ENCODE measurements at places on chromosomes 12 and 14.

- DNase-seq = no peak
Observed at GRCh38 chr14:99342204-99342603, 70.2 kb upstream of the BCL11B start.

GRCh38 chr12:88419794-88420193 lies 160.5 kb downstream of the KITLG start:
- DNase-seq = no peak

DNA sequence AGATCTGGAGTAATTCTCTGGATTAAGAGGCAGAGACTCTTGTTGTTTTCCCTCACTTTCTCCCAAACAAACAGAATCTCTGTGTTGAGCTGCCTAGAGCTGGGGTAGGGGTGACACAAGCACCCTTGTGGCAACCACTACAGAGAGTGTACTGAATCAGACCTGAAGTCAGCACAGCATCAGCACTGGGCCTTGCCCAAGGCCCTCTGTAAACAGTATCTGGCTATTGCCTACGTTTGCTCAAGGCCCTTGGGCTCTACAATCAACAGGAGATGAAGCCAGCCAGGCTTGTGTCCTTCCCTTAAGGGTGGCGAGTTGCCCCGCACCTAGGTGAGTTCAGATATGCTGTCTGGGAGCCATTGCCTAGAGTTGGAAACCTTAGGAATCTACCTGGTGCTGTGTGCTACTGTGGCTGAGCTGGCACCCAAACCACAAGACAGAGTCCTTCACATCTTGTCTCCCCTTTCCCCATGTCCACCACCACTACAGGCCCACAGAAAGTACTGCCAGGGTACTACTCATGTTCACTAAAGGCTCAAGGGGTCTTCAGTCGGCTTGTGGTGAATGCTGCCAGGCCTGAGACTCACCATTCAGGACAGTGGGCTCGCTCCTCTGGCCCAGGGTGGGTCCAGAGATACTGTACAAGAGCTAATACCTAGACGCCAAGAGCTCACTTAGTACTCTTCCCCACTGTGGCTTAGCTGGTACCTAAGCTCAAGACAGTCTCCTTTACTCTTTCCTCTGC lies 206.8 kb downstream of the SYNE2 start:
- no peak for DNase-seq

DNA sequence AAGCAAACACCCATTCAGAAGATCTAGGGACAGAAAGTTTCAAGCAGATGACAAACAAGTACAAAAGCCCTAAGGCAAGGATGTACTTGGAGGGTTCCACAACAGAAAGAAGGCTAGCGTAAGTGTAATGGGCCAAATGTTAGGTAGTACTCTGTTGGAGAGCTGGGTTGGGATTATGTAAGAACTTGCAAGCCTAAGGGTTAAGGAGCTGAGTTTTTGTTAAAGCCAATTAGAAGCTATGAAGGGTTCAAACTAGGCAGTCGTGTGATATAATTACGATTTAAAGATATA lies 41.4 kb downstream of the HECTD1 start:
- DNase-seq = no peak

DNA sequence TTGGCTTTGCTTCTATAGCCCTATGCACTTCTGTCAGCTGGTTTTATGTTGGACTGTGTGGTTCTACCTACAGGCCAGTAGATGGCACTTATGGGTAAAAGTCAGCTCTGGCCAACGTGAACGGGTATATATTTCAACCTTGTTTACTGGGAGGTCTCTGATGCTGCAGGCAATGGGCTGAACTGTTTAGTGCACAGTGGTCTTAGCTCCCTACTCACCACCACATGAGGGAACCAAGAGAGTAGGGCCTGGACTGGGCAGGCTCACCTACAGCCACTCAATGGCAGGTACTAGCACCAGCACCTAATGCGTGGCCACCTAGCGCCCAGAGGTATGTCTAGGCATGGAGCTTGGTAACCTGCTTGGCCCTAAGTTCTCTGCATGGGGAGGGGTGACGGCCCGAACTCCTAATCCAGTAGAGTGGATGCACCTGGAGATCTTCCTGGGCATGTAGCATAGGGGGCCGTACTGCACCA lies 481.8 kb downstream of the TMEM117 start:
- DNase-seq = peak; percentile 0

GRCh38 chr12:67052981-67053380 lies 216.2 kb upstream of the CAND1 start:
- DNase-seq = no peak

GRCh38 chr12:39912211-39912980 lies 193.5 kb downstream of the SLC2A13 start:
- no peak for DNase-seq

DNA sequence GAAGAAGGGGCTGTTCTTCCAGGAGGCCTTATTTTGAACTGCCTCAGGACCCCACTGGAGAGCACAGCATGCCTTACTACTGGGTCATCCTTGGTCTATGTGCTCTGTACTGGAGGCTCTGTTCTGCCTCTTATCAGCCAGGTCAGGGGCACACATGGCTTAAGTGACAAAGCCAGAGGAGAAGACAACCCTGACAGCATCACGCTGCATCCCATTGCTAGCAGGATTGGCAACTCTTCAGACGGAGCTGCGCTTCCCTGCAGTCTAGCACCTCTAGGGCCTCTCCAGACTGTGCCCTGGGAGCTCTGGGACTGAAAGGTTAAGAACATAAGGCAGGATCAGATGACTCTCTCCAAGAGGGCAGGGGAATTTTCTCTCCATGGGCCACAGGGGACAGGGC lies 17.3 kb upstream of the TIGAR start:
- no peak for DNase-seq

DNA sequence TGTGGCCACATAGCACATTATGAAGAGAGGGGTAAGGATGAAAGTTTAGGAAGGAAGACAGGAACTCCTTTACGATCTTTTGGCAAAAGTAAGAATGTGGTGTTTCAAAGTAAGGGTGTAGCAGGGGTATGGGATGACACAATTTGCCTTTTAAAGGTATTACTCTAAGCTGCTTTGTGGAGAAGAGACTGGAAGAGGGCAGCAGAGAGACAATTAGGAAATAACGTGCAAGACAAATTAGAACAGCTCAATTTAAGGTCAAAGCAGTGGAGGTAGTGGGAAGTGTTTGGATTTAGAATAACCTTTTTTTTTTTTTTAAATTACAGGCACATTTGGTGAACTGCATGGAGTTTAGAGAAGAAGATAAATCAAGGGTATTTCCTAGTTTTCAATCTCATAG lies 342.6 kb downstream of the NOVA1 start:
- no peak for DNase-seq

DNA sequence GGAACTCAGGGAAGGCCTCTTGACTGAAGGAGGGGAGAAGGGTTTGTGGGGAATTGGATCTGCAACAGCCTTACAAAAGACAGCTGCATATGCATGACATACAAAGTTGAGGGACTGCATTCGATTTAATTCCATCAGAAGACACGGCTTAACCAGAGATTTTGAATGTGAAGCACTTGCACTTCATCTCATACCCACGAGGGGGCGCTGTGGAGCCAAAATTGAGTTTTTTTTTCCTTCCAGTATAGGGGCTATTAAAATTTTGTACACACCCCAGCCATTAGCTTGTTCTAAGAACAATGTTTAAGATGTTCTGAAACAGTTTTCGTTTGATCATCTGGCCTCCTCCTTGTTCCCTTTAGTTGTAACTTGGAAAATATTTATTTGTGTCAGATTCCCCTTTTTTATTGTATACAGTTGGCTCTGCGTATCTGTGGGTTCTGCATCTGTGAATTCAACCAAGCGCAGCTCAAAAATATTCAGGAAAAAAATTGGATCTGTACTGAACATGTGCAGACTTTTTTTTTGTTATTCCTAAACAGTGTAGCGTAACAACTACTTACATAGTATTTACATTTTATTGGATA lies 1.6 kb downstream of the SUDS3 start:
- DNase-seq = peak; percentile 59

DNA sequence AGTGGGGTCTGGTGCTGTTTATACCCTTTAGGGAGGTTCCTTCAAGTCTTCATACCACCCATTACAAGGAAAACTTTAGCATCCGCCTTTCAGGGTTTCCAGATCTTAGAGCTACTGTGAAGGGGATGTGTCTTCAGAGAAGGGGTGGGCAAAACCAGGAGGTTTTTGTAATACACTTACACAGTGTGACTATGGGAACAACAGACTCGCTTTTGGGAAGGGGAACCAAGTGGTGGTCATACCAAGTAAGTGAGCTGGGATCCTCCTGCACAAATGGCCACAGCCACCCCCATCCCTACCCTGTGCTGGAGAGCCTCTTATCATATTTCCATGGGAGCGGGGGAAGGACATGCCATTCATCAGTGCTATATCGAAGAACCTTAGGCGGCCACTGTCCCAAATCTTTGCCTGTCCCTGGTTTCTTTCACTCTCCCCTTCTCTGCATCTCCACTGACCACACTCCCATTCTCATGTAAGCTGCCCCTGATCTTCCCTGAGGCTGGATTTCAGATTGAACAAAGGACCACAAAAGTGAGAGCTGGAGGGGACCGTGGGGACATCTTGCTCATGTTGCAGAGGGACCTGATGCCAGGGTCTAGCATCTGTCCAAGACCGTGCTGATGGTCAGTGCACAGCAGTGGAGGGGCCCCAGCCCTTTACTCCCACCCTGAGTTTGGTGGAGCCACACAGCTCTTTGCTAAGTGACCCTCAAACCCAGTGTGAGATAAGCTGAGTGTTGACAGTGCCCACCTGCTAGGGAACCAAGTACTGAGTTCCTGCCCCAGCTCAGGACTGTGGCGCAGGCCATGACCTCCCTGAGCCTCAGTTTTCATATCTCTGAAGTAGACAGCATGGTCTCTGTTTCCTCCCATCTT lies 51.4 kb downstream of the DAD1 start:
- DNase-seq = no peak

GRCh38 chr14:103108749-103109207 lies 14.3 kb downstream of the EXOC3L4 start:
- DNase-seq = no peak

DNA sequence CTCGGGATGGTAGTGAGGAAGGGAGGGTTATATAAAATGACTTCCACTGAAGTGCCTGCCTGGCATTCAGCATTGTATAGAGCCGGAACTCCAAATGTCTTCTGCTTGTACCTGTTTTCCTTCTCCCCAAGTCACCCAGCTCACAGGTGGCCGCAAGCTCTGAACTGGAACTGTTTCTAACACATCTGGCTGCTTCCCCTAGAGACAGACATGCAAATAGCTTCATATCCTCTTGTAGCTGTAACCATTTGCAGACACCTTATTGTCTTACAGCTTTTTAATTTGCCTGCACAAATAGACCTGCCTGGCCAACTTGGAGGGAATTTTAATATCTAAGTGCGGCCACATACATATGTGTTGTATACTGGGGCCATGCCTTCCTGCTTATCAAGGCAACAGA lies 126.0 kb downstream of the CHST11 start:
- no peak for DNase-seq

DNA sequence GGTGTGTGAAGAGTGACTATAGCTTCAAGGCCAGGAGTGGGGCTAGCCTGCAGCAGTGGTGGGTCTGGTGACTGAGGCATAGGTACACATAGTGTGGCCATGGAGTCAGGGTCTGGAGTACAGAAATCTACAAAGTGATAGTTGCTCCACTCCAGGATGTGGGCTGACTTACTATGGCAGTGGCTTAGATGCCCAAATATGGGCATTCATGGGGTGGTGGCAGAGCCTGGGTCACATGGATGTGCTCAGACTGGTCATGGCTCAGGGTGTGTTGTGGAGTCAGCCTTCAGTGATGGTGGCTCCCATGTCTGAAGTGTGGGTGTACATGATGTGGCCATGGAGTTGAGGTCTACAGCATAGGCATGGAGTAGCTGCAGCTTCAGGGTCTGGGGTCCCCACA lies 27.3 kb downstream of the CLEC6A start:
- DNase-seq = no peak

- no peak for DNase-seq
Observed at GRCh38 chr14:31263485-31264133, 56.0 kb upstream of the HECTD1 start.

DNA sequence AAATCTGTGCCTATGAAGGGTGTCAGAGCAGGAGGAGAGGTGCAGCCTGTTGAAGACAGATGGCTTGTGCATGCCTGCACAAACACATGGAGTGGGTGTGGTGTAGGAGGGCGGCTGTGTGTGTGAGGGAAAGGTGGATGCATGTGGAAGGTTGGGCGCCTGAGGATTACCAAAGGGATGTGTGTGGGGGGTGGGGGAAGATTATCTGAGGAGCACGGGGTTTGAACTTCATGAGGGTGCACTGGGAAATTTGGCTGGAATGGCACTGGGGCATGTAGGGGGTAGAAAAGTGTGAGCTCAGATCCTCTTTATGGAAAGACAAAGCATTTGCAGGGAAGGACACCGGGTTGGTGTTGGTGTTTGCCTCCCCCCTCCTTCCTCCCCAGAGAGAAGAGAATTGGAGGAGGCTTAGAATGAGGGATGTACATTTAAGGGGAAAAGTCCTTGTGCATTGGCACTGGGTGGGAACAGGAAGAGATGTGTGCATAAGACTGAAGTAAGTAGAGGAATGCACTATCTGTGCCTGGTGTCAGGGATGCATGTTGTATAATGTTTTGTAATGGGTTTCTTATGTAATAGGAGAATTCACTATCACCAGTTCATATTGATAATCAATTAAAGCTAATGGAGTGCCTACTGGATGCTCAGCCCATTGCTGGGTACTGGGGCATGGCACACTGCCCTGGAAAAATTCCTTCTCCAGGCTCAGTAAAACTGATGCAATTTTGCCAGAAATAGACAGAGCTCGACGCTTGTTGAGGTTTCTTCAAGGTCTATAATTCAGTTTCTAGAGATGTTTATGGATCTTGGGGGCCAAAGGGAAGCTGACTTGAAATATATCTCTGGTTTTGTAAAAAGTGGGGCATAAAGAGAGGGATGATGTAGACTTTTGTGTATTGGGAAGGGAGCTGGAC lies 3.0 kb downstream of the NTF3 start:
- DNase-seq = no peak

- no peak for DNase-seq
Observed at GRCh38 chr12:46343118-46343852, 29.3 kb downstream of the SLC38A2 start.

DNA sequence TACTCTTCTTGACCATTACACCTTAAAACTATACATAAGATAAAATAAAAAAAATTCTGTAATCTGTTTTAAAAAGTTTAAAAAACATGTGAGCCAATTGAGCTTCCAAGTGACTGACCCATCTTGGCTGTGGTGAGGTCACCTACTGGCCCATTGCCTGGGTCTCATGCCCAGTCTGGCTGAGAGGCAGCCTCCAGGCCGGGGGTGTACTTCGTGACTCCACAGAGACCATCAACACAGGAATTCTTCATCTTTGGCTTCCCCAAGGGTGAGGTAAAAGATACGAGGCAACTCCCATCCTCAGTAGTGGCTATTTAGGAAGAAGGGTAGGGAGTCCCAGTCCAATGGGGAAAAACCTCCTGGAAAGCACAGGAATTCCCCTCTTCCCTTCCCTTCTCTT lies 113.2 kb downstream of the APAF1 start:
- no peak for DNase-seq

GRCh38 chr12:76192416-76192815 lies 107.9 kb upstream of the NAP1L1 start:
- DNase-seq = no peak

DNA sequence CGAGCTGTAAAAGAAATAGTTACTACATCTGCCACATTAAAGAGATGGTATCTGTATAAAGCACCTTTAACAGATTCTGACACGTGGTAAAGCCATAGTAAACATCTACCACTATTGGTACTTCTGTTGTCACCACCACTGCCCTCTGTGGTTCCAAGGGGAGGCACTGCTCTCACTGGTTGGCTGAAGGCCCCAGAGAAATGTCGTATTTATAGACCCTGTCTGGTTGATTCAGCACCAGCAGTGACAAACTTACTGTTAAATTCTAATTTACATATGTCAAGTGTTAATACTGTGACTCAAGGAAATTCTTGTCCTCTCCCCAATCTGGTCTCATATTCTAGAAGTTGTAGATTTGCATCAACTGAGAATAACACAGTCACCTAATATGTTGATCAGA lies 281.1 kb downstream of the ERC1 start:
- DNase-seq = no peak

Data from DMS79 treated with DMSO at 0.1 percent for 48 hours (cell line).